ENCODE measurements at places on chromosomes 2 and 18.

DNA sequence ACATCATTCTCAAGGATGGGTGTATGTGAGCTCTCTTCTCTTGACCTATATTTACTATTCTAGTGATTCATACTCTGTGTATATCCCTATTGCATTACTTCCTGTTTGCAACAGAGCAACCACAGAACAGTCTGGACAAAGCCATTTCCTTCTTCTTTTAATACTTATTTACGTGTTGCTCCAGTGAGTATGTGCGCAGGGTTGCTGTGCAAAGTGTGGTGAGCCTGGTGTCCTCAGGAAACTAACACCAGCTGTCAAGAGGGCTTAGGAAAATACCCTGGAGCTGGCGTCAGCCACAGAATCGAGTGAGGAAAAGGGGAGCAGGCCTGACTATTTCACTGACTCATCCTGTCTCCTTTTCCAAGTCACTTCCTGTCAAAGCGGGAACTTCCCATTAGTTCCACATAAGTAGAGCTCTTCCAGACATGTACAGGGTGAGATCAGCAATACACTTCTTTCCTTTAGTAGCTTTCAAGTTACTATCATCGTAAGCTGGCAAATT, 214.1 kb upstream of the COPS8 start:
- no peak for DNase-seq

DNA sequence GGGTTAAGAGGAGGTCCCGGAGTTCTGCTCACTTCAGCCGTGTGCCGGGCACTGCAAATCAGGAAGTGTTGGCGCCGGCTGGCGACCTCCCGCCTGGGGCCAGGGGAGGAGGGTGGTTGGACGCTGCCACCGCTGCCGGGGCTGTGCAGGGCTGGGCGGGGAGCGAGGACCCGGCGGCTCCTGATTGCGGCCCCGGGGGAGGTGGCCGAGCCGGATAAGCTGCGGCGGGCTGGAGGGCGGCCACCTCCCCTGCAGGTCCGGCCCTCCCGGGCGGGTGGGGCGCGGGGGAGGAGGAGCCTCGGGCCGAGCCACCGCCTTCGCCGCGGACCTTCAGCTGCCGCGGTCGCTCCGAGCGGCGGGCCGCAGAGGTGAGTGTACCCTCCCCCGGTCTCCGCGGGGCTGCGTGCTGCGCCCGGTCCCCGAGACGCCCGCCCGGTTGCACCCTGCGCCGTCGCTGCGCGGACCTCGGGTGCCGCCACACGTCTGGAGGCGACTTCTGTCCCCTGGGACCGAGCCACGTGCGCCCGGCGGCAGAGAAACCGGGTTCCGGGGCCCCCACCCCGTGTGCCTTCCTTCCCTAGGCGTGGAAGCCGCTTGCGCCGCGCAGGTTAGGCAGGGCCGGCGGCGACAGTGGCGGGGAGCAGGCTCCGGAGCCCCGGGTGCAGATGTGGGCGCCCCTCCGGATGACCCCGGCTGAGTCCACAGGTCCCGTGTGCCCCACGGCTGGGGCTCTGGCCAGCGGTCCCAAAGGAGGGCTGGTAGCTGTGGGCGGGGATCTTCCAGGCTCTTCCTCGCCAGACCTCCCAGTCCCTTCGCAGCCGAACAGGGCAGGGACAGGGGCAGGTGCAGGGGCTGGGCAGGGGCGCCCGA, at the start of gene STEAP3:
Gene STEAP3, plus strand, starts transcription at position 314 of the 870 bp plus-strand sequence. CDS start 7,179 bp downstream, outside the sequence.
- peak; percentile 79 for DNase-seq

DNA sequence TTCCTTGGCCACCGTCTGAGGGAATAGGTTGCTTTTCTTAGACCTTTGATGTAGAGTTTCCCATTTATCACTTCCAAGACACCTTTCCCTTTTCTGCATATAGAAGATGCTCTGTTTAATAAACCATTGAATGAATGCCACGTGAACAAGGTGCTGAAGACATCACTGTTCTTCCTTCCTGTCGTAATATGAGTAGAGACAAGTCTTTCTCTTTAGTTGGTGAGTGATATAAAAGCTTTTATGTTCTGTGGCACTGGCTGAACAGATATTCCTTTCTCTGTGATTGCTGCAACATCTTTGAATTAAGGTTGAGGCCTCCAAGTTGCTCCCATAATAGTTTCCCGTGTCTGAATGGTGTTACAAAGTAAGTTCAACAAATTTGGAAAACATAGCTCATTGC, 38.7 kb downstream of the TTC39C start:
- no peak for DNase-seq

DNA sequence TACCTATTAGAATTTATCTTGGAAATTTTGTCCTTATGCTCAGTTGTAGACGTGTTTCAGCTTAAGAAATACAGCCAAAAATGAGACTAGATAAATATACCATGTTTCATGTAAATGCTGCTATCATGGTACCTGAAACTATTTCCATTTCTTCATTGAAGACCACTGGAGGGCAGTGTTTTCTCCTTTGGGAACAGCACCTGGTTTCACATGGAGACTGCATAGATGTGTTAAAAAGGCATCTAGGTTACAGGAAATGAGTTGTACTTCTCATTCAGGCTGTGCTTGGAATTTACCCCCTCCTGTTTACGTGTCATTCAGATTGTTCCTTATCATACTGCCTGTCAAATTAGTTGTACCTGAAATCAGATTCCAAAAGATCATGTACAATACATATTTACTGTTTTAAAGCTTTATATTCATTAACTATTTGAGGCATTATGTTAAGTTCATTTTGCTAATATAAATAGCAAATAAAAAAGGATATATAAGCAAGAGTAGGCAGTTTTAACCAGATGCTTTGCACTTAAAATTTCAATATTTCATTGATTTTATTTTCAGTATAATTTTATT, 57.3 kb upstream of the PSMD14 start:
- DNase-seq = no peak

GRCh38 chr2:19360266-19360965, 2.0 kb upstream of the OSR1 start:
- DNase-seq = no peak

GRCh38 chr2:64344999-64345576, 108.9 kb upstream of the LGALSL start:
- no peak for DNase-seq

GRCh38 chr2:119897736-119898395, 115.0 kb upstream of the EPB41L5 start:
- no peak for DNase-seq

DNA sequence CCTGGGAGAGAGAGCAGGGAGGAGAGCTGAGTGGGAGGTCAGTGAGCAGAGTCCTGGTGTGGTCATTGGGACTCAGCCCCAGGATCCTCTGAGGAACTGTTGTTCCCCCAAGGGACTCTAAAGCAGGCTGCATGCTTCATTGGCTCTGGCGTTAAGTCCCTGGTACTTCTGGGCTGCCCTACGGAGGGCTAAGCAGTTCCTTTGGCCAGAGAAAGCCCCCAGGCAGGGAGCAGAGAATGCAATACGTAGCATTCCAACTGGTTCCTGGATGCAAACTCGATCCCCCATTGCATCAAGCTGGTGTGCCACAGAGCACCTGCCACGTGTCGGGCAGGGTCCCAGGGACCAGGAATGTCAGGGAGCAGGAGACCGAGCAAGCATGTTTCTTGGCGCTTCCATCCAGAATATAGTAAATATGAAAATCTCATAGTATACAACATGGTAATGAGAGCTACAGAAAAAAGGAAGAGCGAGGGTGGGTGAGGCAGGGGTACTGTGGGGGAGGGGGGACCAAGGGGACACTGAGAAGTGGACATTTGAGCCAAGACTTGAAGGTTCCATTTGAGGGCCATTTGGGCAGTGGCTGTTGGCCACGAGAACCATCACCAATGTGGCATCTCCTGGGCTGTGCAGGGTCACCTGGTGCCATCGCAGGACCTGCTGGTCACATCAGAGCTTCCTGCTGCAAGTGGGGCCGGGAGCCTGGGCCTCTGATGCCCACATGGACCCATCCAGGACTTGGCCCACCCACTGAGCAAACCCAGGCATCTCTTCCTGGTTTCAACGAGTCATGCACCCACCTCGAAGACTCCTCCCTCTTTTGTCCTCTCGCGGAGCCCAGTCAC, 160.4 kb downstream of the ASB1 start:
- DNase-seq = no peak

DNA sequence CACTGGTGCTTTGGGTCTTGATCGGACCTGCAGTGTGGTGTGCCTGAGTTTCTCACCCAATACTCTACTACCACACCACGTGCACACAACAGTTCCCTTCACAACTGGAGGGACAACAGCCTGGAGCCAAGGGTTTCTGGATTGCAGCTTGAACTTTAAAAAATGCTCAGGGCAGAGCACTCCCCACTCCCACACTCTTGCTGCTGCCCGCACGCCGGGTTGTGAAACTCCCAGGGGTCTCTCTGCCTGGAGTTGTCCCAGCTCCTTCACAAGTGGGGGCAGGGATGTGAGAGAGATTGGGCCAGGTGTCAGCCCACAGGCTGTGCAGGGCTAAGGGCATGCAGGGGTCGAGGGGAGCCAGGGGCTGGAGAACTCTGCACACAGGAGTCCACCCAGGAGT, 89.4 kb downstream of the GALR1 start:
- DNase-seq = no peak

DNA sequence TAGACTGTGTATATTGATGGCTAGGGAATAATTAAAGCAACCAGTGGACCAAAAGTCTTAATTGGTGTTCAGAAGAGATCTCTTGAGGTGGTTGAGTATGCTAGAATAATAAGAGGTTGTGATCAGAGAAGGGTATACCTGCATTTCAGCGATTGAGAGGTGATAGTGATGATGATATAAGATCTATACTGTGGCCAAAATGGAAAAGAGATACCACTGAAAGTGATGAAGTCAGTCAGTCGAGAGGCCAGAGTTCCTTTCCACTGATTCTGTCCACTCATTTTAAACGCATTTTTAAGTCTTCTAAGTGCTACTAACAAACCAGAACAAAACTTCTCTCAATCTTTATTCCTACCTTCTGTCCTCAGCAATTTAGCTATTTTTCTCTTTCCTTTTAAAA, 32.9 kb downstream of the ACTR3 start:
- no peak for DNase-seq

- DNase-seq = no peak
Measured at GRCh38 chr2:228549441-228550007, 368.0 kb upstream of the SPHKAP start.

- DNase-seq = no peak
Measured at GRCh38 chr2:73939419-73939818, 12.7 kb downstream of the DGUOK start.

DNA sequence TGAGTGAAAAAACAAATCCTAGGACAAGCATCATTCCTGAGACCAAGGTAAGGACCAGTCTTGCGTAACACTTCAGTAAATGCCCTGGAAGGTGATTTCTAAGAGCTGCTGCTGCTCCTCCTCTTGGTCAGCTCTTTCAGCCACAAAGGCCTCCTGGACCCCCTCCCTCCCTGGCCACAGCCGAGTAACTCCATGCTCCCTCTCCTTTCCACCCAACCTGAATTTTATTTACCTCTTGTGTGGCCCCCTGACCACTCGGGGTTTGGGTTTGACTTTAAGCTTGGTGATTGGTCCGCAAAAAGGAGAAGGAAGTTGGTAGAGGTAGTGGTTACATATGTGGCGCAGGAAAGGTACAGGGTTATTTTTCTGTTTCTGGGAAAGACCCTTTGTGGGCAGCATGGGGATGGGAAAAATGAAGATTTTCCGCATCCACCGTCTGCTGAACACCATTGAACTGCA, 9.2 kb downstream of the HTRA2 start:
- DNase-seq = no peak

GRCh38 chr18:9413576-9413975, 61.7 kb upstream of the RALBP1 start:
- DNase-seq = no peak

DNA sequence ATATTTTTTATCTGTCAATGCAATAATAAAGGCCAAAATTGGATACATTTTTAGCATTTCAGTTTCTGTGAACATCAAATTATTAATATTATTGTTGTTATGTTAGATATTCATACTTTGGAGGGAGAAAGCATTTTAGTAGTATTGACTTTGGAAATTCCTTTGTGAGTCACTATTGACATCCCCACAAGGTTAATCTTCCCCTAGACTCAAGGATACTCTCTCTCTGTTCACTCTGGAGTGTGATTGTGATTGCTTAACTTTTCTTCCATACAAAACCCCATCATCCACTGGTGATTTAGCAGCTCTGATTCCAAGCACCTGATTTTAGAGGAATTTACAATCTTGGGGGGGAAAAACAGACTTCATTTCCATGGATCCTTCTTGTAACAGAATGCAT, 352.0 kb downstream of the THSD7B start:
- no peak for DNase-seq

DNA sequence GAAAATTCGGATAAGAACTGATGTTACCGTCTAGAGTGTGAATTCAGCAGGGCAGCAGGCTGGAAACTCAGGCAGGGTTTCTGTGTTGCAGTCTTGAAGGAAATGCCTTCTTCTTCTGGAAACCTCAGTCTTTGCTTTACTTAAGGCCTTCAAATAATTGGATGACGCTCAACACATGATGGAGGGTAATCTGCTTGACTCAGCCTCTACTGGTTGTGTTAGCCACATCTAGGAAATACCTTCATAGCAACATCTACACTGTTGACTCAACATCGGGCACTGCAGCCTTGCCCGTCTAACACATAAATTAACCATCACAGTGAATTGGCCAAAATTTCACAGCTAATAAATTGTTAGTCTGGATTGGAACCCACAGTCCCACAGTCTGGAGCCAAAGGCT, 37.2 kb downstream of the YPEL5 start:
- DNase-seq = no peak

GRCh38 chr18:47582093-47582492, 330.6 kb upstream of the SKOR2 start:
- no peak for DNase-seq

GRCh38 chr2:71730785-71731383, 277.5 kb downstream of the DYSF start:
- DNase-seq = no peak

GRCh38 chr2:20178666-20179465, 46.1 kb downstream of the SDC1 start:
- no peak for DNase-seq

DNA sequence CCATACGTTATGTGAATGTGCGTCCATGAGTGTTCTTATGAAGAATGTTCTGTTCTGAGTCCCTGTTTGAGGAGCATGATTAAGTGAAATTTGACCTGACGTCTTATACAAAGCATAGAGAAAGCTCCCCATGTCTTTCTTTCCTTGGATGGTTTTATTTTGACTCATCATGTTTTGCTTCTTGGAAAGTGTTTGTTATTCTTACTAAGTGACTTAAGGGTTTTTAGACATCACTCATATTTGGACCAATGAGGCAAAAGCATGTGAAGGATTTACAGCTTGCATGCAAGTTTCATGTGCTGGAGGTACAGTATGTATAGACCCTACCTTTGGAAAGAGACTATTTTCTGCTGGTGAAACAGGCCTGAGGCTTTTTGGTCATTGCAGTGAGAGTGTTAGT, 33.5 kb upstream of the ZEB2 start:
- DNase-seq = no peak

GRCh38 chr2:144320491-144320890, 199.4 kb downstream of the ZEB2 start:
- DNase-seq = no peak

DNA sequence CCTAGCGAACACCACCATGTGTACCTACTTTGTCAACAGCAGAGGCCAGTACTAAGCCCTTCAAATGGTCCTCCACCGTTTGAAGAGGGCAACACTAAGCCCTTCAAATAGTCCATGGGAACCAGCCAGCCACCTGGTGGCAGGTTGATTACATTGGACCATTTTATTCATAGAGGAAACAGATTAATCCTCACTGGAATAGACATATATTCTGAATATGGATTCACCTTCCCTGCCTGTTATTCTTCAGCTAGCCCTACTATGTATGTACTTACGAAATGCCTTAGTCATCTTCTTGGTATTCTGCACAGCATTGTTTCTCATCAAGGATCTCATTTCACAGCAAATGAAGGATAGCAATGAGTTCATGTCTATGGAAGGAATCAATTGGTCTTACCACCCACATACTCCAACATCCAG, 10.0 kb upstream of the ZNF396 start:
- no peak for DNase-seq

GRCh38 chr2:27095745-27096651, 9.4 kb downstream of the KHK start:
- DNase-seq = peak; percentile 86
